Naive B cell (primary cell): ENCODE measurements at places on chromosomes 16 and 17.

DNA sequence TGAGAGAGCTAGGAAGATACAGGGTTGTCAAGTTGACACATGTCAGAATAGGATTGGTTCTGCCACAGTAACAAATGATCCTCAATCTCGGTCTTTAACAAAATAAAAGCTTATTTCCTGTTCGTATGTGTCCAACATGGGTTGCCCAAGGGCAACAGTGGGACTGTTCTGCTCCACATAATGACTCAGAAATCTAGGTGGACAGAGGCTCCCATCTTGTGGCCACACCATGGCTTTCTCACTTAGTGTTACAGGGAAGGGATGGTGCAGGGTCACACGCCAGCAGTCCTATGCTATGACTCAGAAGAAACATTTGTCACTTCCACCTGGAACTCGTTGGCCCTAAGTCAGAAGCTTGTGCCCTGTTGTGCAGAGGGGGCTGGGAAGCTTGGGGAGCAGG, 364.9 kb downstream of the SNX29 start:
- H3K36me3 ChIP-seq = no peaks in the 10 kb centered on the region
- H3K27ac ChIP-seq = no peak overlapping the region
- H3K27me3 ChIP-seq = no peaks in the 10 kb centered on the region
- no peak overlapping the region for H3K4me3 ChIP-seq
- DNase-seq = no peak

GRCh38 chr17:72887917-72888316, 204.6 kb downstream of the SLC39A11 start:
- no peak for DNase-seq
- peaks cover 31% of the 10 kb centered on the region for H3K36me3 ChIP-seq
- H3K4me1 ChIP-seq = peaks cover 4% of the 10 kb centered on the region
- H3K27ac ChIP-seq = no peak overlapping the region
- no peaks in the 10 kb centered on the region for H3K27me3 ChIP-seq
- H3K4me3 ChIP-seq = no peak overlapping the region

DNA sequence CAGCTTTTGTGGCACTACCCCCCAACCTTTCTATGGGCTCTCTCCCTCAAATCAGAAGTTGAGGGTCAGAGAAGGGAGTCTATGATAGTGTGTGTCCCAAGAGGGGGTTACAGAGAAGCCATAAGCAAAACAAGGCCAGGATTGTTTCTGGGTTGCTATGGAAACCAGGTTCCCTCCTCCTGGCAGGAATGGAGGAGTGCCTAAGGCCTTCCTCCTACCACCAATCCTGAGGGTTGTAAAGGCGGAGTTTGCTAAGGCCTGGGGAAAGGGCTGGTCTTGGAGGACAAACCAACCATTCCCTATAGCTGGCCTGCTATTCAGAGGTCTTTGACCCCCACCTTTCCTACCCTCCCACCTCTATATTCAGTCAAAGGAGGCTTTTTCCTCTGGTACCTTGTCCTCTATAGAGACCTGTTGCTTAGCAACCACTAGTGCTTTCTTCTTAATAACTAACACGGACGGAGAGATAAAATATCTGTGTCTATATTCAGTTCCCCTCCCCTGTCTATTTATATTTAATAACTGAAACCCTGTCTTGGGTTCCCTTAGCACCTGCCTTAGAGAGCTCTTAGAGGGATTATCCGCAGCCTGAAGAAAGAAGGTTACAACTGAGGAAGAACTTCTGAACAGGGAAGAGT, 43.4 kb downstream of the NEUROD2 start:
- no peaks in the 10 kb centered on the region for H3K27me3 ChIP-seq
- DNase-seq = no peak
- peaks cover 34% of the 10 kb centered on the region for H3K36me3 ChIP-seq
- H3K4me3 ChIP-seq = no peak overlapping the region

- H3K27ac ChIP-seq = peak overlapping the region; percentile 16
- H3K4me1 ChIP-seq = peaks cover 46% of the 10 kb centered on the region
Measured at GRCh38 chr17:78381601-78382232, 3.3 kb downstream of the PGS1 start.

- DNase-seq = peak; percentile 66
- H3K36me3 ChIP-seq = no peaks in the 10 kb centered on the region
- H3K4me1 ChIP-seq = peaks cover 16% of the 10 kb centered on the region
- peak overlapping the region; percentile 68 for H3K4me3 ChIP-seq
Measured at GRCh38 chr17:58531661-58532554, 17.5 kb upstream of the MTMR4 start.

GRCh38 chr16:24943471-24943870, 71.7 kb downstream of the ARHGAP17 start:
- DNase-seq = no peak
- no peak overlapping the region for H3K4me3 ChIP-seq
- no peaks in the 10 kb centered on the region for H3K4me1 ChIP-seq
- H3K27me3 ChIP-seq = no peaks in the 10 kb centered on the region
- no peak overlapping the region for H3K27ac ChIP-seq
- H3K36me3 ChIP-seq = peaks cover 19% of the 10 kb centered on the region

- H3K4me3 ChIP-seq = no peak overlapping the region
- H3K4me1 ChIP-seq = no peaks in the 10 kb centered on the region
- H3K27ac ChIP-seq = no peak overlapping the region
- H3K36me3 ChIP-seq = no peaks in the 10 kb centered on the region
Measured at GRCh38 chr16:71172481-71173207, 57.9 kb downstream of the HYDIN start.

GRCh38 chr17:7440113-7440833, 961 bp downstream of the FGF11 start:
- H3K27ac ChIP-seq = peak overlapping the region; percentile 85
- DNase-seq = no peak
- peaks cover 34% of the 10 kb centered on the region for H3K4me1 ChIP-seq
- H3K36me3 ChIP-seq = peaks cover 32% of the 10 kb centered on the region
- H3K4me3 ChIP-seq = peak overlapping the region; percentile 86

DNA sequence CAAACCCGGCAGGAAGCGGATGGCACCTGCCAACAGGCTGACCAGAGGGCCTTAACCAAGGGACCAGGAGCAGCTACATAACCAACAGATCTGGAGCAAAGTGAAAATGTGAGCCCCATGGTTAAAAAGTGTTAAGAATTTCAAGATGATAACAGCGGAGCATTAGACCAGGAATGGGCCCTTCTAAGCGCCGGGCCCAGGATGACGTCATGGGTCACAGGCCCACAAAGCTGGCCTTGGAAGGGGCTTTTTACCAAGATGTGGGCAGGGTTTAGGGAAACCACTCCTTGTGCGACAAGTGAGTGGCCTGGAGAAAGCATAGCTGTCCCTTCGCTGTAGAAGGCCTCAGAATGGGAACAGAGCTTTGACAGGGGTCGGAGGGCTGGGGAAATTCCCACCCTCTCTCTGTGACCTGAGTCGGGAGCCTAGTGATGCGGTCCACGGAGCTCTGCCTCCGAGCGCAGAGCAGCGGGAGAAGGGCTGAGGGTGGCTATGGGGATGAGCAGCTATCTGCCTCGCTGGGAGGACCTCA, 84.4 kb upstream of the RPL38 start:
- no peaks in the 10 kb centered on the region for H3K4me1 ChIP-seq
- DNase-seq = no peak
- H3K27ac ChIP-seq = no peak overlapping the region
- H3K4me3 ChIP-seq = no peak overlapping the region

DNA sequence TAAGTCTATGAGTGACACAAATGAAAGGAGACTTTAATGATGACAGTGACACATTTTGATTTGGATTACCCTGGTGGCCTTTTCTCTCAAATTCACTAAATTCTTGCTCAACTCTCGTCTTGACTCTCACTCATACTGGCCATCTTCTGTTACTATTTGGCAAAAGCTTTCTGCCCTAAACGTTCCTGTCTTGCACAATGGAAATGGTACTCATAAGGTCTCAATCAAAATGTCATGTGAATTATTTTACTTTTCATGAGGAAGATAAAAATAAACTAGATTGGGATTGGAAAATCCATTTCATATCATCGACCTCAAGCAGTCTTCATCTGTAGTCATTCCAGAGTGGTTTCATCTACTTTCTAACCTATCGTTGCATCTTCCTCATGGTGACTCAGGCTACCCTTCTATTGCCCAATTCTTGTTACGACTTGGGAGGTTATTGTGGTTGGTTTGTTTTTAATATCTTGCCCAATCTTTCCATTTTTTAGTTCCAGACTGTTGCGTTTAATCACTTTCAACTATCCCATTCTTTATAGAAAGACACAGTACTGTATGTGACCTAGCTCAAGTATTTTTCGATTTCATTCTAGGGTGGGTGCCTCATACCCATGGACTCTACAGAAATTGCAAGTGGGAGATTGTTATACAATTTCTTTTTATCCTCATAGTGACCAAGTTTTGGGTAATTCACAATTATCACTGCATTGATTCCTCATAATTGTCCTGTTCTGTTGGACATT, 317.2 kb upstream of the KCNJ16 start:
- no peaks in the 10 kb centered on the region for H3K36me3 ChIP-seq
- no peak overlapping the region for H3K4me3 ChIP-seq
- H3K4me1 ChIP-seq = no peaks in the 10 kb centered on the region
- no peak for DNase-seq

DNA sequence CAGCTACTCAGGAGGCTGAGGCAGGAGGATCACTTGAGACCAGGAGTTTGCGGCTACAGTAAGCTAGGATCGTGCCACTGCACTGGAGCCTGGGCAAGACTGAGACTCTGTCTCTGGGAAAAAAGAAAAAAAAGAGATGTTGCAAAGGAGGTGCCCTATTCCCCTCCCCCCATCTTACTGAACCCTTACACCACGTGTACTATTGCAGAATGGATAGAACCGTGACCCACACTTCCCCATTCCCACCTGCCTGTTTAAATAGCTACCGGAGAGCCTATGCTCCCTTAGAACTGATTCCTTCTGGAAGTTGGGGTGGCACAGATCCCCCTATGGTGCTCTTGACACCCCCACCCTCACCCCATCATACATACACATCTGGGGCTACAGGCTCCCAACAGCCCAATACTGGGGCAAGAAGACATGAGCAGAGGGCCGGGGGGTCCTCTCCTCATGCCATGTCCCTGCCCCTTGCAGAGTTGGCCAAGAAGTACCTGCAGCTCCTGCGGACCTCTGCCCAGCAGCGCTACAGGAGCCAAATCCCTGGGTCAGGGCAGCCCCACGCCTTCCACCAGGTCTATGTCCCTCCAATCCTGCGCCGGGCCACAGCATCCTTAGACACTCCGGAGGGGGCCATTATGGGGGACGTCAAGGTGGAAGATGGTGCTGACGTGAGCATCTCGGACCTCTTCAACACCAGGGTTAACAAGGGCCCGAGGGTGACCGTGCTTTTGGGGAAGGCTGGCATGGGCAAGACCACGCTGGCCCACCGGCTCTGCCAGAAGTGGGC, 35.7 kb downstream of the NLRC5 start:
- peaks cover 10% of the 10 kb centered on the region for H3K4me1 ChIP-seq
- no peak overlapping the region for H3K4me3 ChIP-seq
- H3K36me3 ChIP-seq = peaks cover 20% of the 10 kb centered on the region
- no peaks in the 10 kb centered on the region for H3K27me3 ChIP-seq
- peak overlapping the region; percentile 33 for H3K27ac ChIP-seq
- no peak for DNase-seq

- H3K4me1 ChIP-seq = peaks cover 8% of the 10 kb centered on the region
- no peak for DNase-seq
- peak overlapping the region; percentile 76 for H3K27ac ChIP-seq
- H3K36me3 ChIP-seq = peaks cover 10% of the 10 kb centered on the region
- no peak overlapping the region for H3K4me3 ChIP-seq
Measured at GRCh38 chr16:12141073-12141951, 164.8 kb downstream of the SNX29 start.

- no peak overlapping the region for H3K27ac ChIP-seq
- no peaks in the 10 kb centered on the region for H3K36me3 ChIP-seq
- H3K4me1 ChIP-seq = peaks cover 3% of the 10 kb centered on the region
- H3K4me3 ChIP-seq = no peak overlapping the region
- H3K27me3 ChIP-seq = peaks cover 48% of the 10 kb centered on the region
- no peak for DNase-seq
Measured at GRCh38 chr17:55456307-55457240, 34.9 kb upstream of the MMD start.

GRCh38 chr17:7391307-7391706, 3.0 kb downstream of the PLSCR3 start:
- H3K27ac ChIP-seq = no peak overlapping the region
- H3K4me3 ChIP-seq = peak overlapping the region; percentile 34
- DNase-seq = no peak
- H3K27me3 ChIP-seq = no peaks in the 10 kb centered on the region
- peaks cover 34% of the 10 kb centered on the region for H3K4me1 ChIP-seq

GRCh38 chr17:39243155-39243554, 17.4 kb upstream of the STAC2 start:
- no peaks in the 10 kb centered on the region for H3K36me3 ChIP-seq
- H3K27me3 ChIP-seq = peaks cover 10% of the 10 kb centered on the region
- no peak overlapping the region for H3K27ac ChIP-seq
- no peak for DNase-seq
- no peak overlapping the region for H3K4me3 ChIP-seq

GRCh38 chr16:8032406-8032805, 557.9 kb downstream of the TMEM114 start:
- no peak overlapping the region for H3K4me3 ChIP-seq
- no peaks in the 10 kb centered on the region for H3K4me1 ChIP-seq
- H3K36me3 ChIP-seq = no peaks in the 10 kb centered on the region
- no peak for DNase-seq
- no peaks in the 10 kb centered on the region for H3K27me3 ChIP-seq
- no peak overlapping the region for H3K27ac ChIP-seq

GRCh38 chr17:55284944-55285339, 20.2 kb downstream of the HLF start:
- H3K27ac ChIP-seq = no peak overlapping the region
- H3K27me3 ChIP-seq = peaks cover 5% of the 10 kb centered on the region
- H3K4me1 ChIP-seq = no peaks in the 10 kb centered on the region
- DNase-seq = no peak
- no peaks in the 10 kb centered on the region for H3K36me3 ChIP-seq
